Gastroesophageal sphincter (tissue), 4 donors: ENCODE measurements at places on chromosomes 1 and 21. TPM values are rescaled to one million over a fixed set of nuclear protein-coding genes. Genes with fewer than 3 reads are reported as not detected.

GRCh38 chr1:209585672-209586071 is 2.2 kb downstream of the CAMK1G start:
- ATAC-seq = peak; percentile 52

DNA sequence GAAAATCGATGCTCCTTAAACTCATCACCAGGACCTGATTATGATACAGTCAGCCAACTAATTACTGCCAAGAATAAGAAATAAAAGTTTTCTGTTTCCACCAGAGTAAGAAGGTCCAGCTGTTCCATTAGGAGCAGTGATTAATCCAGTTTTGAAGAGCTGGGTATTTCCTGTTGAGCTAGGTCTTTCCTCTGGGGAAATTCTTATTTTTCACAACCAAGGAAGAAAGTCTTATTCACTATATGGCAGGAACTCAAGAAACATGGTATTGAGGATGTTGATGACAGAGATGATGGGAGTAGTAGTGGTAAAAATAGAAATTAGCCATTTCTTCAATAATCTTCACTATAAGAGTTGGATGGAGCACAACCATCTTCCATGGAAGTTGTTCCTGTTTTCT is 374.6 kb upstream of the RUNX1 start:
- ATAC-seq = peak; percentile 59

Gene NRAS
- 26.0 TPM for total RNA-seq

GRCh38 chr1:205313563-205314308 is 7.8 kb downstream of the NUAK2 start:
- peak; percentile 65 for ATAC-seq

- no peak for ATAC-seq
Observed at GRCh38 chr1:157820299-157820698, 379 bp upstream of the FCRL1 start.

DNA sequence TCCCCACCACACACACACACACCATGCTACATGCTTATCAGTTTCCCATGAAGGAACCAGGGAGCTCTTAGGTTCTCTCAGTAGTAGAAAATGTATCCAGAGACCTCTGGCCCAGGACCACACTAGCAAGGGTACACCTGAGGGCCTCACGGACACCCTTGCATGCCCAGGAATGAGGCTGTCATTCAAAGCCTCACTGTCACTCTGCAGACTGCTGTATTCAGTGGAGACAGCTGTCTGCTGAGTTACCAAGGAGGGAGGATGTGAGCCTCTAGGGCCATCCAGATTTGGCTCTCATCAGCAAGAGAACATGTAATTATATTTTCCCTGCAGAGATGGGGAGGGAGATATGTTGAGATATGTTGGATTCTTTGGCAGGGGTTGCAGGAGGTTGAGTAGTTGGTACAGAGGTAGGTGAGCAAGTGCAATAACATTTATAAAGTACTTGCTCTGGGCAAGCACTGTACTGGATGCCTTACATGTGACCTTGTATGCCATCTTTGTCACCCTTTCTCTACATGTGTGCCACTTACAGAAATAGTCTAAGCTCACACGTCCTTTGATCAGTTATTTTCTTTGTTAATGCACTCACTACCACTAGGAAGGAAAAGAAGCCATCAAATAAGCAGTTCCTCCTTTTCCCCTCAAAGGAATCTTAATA is 250.6 kb downstream of the ZP4 start:
- no peak for ATAC-seq

DNA sequence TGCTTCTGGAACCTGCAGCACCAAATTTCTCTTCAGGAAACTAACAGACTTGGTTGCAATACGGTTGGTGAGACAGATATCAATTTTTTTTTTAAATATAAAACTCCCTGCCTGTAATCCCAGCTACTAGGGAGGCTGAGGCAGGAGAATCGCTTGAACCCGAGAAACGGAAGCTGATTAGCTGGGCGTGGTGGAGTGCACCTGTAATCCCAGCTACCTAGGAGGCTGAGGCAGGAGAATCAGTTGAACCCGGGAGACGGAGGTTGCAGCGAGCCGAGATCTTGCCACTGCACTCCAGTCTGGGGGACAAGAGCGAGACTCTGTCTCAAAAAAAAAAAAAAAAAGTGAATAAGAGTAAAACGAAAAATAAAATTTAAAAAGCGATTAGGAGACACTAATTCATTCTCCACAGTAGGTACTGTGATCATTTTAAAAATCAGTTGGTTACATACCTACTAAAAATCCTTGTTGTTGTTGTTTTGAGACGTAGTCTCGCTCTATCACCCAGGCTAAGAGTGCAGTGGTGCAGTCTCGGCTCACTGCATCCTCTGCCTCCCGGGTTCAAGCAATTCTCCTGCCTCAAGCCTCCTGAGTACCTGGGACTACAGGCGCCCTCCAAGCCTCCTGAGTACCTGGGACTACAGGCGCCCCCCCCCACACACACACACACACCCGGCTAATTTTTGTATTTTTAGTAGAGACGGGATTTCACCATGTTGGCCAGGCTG is 796 bp upstream of the RBM8A start:
- no peak for ATAC-seq

DNA sequence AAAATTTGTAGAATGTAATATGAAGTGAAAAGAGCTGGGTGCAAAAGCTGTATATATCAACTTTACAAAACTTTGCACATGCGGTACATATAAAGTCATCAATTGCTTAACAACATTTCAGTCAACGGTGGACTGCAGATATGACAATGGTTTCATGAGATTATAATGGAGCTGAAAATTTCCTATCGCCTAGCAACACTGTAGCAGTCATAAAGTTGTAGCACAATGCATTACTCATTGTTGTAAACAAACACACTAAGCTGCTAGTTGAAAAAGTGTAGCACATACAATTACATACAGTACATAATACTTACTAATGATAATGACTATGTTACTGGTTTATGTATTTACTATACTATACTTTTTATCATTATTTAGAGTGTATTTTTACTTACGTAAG is 64.0 kb downstream of the RGS7 start:
- ATAC-seq = no peak

GRCh38 chr1:94303005-94303404 is 65.6 kb upstream of the ARHGAP29 start:
- ATAC-seq = no peak

DNA sequence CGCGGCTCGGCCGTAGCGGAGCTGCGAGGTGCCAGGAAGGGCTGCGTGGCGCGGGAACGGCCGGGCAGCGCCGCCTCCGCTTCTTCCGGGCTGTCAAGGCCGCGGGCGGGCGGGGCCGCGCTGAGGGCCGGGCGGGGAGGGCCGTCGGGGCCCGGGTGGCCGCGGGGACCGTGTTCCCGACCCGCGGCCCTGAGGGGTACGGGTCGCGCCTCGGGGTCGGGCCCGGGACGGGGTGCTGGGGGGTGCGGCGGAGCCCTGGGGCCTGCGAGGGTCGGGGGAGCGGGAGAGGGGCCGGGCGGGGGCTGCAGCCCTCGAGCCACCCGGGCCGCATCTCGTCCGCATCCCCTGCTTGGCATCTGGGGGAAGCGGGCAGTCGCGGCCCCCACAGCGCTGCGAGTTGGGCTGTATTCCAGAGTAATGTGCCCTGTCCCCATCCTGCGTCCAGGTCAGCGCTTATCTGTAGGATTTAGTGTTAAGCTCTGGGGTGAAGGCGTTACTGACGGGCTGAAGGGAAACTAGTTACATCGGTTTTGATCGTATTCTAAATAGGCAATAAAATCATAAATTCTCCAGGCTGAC is 379 bp downstream of the RER1 start:
- no peak for ATAC-seq

GRCh38 chr21:42315296-42315891 is at the start of gene TFF3:
TFF3 (minus strand) TSS chr21:42315409; CDS start chr21:42315374, 35 bp downstream.
- peak; percentile 47 for ATAC-seq

GRCh38 chr1:92748138-92748537 is 36.8 kb downstream of the EVI5 start:
- ATAC-seq = no peak

DNA sequence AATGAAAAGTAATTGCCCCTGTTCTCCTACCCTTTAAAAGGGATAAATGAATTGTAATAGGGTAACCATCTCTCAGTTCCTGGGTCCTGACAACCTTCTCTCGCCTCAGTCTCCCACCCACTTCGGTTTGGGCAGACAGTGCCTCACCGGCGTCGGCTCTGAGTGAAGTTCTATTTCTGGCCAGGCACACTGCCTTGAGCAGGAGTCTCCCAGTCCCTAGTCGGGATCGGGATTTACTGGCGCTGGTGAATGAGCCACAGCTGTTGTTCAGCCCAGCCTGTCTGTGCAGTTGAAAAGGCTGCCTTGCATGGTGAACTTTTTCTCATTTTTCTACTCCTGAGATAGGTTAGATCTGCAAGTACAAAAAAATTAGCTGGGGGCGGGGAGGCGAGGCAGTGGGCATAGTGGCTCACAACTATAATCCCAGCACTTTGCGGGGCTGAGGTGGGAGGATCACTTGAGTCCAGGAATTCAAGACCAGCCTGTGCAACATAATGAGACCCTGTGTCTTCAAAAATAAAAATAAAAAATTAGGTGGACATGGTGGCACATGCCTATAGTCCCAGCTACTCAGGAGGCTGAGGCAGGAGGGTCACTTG is 7.4 kb downstream of the PLEKHM2 start:
- peak; percentile 75 for ATAC-seq

Gene KCNN3
- total RNA-seq = 13.7 TPM

DNA sequence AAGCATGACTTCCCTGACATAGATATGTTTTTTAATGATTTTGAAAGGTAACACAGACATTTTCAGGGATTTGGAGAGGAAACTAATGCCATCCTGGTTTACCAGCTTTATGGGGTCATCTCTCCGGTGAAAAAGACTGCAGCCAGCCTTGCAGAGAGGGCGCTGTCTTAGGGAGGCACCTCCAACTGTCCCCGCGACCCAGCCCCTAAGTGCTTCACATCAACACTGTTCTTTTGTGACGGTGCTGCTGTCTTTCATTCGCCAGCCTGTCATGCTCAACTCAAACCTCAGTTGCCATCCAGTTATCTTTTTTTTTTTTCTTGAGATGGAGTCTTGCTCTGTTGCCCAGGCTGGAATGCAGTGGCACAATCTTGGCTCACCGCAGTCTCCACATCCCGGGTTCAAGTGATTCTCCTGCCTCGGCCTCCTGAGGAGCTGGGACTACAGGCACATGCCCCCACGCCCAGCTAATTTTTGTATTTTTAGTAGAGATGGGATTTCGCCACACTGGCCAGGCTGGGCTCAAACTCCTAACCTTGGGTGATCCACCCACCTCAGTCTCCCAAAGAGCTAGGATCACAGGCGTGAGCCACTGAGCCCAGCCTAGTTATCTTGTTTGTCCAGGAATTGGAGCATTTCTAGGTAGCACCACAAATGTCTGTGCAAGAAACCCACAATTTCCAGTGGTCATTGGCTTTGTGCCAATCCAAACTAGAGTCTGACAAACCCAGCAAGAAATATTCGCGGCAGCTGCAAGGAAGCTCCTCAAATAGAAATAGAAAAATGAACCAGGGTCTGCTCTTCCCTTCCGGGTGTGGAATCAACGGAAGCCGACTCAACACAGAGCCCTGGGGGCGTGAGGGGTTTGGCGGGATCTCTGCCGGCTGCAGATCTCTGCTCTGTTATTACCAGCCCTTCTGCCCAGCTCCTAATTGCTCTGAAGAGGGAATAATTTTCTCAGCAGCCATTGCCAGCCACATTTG is 24.2 kb downstream of the PDE9A start:
- ATAC-seq = no peak
